ENCODE measurements at places on chromosomes 7 and 10.

DNA sequence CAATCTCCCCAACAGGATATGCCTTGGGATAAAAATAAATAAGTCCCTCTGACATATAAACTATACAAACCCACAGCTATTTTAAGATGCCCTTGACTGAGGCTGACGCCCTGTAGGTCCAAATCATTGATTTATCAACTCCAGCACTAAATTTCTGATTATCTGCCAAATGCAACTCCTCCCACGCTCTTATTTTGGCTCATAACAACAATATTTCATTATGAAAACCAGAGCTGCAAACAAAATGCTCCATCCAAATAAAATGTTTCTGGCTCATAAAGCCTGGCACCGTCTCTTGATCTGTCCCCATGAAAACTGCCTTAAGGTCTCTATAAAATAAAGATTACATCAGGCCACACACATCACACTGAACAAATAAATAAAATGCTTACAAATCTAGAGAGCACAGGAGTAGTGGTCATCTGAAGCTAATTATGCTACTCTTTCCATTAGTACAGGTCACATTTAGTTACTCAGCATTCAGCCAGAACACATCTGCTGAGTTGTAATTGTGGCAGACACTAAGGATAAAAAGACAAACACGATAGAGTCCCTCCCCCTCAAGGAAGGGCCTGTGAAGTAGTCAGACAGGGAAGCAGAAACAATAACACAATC is 28.8 kb downstream of the CACUL1 start:
- no peak for DNase-seq

GRCh38 chr10:86655596-86655995 is 1.2 kb downstream of the OPN4 start:
- DNase-seq, result no peak

DNA sequence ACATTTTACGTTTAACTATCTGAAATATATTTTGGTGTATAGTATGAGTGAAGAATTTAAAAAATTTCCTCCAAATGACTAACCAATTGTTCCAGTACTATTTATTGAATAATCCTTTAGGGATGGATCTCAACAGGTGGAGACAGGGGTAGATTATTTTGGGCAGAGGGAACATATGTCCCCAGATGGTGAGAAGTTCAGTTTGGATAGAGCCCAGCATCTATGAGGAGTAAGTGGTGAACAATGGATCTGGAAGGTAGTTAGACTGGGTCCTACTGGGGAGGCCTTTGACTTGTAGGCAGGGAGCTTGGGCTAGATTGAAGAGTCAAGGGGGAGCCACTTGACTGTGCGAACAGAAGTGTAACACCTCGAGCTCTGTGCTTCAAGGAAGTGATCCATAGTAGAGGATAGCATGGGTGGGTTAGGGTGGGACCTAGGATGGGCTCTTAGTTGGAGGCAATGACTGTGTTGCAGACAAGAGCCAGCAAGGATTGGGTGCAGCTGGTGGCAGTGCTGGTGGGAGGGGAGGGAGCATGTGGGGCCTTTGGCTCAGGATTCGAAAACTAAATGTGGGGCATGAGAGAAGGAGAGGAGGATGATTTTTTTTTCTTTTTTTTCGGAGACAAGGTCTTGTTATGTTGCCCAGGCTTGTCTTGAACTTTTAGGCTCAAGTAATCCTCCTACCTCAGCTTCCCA is 3.9 kb upstream of the PURB start:
- no peak for DNase-seq

DNA sequence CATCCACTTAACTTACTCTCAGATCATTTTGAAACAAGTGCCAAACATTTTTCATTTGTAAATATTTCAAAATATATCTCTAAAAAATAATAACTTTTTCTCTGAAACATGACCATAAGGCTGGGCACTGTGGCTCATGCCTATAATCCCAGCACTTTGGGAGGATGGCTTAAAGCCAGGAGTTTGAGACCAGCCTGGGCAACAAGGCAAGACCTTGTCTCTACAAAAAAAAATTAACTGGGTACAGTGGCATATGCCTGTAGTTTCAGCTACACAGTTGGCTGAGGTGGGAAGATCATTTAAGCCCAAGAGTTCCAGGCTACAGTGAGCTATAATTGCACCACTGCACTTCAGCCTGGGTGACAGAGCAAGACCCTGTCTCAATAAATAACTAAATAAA is 36.4 kb downstream of the USP54 start:
- DNase-seq, result no peak

DNA sequence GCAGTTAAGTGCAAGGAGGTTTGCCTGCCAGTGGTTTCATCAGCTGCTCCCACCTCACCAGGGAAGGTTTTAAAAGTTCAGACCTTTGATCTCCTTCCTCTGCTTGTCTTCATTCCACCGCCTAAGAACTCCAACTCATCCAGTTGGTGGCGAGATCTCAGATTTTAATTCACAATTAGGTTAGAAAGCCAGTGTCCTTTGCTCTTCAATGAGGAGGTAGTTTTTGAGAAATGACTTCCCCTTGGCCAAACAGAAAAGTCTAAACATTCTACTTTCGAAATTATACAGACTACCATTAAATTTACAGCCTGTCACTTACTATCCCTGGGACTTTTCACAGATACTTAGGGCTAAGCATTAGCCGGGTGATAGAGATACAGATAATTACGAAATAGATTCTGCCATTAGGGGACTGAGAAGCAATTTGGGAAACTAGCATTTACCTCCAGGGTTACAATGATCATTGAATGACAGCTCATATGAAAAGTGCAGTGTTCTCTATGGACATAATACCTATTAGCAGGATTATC is 513.4 kb upstream of the GHITM start:
- no peak for DNase-seq

DNA sequence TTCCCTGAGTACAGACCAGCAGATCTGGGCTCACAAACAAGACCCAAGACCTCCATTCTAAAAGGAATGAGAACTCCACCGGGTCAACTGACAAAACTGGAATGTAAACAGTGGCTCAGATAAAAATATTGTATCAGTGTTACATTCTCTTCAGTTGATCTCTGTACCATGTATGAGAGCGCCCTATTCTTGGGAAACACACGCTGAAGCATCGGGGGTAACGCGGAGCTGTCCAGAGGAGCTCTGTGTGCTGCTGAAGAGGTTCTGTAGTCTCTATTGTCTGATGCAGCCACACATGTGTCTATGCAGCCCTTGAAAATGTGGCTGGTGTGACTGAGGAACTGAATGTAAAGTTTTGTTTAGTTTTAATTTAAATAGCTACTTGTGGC is 39.7 kb downstream of the HIPK2 start:
- DNase-seq, result no peak

DNA sequence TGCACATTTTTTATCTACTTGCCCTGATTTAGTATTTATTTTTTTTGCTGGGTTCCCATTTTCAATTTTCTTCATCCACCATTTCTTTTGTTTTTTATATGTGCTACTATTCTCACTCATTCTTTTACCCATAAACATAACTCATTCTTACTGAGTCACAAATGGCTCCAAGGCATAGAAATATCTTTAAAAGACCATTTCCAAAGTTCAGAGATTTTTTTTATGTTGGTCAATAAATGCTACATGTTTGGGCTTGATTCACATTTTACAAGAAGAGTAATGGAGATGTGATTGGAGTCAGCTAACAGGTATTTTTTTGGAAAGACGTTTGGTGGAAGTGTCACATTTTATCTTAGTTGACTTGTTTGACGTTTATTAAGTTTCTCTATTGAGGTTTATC is 1303.2 kb upstream of the LRRTM3 start:
- no peak for DNase-seq

GRCh38 chr7:142327628-142328405 is 70.0 kb upstream of the PRSS58 start:
- DNase-seq, result no peak

- DNase-seq, result no peak
These were observed 131.9 kb upstream of the TCF7L2 start for GRCh38 chr10:112817981-112818777.

- no peak for DNase-seq
These were observed 861 bp upstream of the USP6NL start for GRCh38 chr10:11612021-11613001.

DNA sequence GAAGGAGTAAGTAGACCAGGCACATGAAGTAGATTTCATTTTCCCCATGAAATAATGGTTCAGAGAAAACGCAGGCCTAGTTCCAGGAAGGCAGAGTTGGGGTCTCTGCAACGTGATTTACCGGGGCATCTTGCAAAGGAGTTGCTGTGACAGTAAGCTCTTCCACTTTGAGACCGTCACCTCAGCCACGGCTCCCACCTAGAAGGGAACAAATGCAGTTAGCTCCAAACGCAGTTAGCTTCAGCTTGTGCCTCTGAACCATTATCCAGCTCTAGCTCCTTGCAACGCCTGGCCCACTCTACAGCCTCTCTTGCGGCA is 7.0 kb upstream of the MYO1G start:
- DNase-seq, result no peak

DNA sequence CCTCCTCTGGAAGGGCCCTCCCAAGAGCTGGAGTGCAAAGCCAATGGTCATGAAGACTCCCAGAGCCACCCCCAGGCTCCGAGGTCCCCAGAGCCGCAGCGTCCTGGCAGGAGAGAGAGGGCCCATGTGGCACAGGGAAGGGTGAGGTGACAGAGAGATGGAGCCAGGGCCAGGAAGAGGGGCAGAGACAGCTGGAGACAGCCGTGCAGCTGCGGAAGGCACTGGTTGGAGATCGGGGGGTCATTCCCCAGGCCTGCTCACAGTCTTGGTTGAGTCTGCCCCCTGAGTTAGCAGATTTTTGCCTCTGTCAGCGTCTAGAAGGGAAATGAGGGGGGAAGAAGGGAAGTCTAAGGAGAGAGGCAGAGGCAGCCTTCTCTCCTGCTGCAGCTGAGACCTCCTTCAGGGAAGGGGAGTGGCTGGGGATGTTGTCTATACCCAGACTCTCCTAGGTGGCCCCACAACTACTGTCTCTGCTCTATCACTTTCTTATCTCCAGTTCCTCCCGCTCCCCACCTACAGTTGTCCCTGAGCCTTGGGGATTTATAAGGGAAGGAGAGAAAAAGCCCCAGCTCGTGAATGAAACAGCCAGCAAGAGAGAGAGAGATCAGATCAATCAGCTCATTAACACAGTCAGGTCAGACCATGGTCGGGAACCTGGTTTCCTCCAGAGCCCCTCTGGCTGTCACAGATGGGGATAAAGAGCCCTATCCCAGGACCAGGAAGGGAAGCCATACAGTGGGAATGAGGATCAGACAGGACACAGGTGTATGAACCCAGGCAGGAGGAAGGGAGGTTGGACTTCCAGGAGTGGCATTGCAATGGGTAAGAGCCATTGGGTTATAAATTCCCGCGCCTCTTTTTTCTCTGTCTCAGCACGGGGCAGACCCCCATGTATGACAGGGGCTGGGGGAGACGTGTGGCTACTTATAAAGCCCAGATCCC is 1.2 kb downstream of the GAL3ST4 start:
- DNase-seq, result no peak

DNA sequence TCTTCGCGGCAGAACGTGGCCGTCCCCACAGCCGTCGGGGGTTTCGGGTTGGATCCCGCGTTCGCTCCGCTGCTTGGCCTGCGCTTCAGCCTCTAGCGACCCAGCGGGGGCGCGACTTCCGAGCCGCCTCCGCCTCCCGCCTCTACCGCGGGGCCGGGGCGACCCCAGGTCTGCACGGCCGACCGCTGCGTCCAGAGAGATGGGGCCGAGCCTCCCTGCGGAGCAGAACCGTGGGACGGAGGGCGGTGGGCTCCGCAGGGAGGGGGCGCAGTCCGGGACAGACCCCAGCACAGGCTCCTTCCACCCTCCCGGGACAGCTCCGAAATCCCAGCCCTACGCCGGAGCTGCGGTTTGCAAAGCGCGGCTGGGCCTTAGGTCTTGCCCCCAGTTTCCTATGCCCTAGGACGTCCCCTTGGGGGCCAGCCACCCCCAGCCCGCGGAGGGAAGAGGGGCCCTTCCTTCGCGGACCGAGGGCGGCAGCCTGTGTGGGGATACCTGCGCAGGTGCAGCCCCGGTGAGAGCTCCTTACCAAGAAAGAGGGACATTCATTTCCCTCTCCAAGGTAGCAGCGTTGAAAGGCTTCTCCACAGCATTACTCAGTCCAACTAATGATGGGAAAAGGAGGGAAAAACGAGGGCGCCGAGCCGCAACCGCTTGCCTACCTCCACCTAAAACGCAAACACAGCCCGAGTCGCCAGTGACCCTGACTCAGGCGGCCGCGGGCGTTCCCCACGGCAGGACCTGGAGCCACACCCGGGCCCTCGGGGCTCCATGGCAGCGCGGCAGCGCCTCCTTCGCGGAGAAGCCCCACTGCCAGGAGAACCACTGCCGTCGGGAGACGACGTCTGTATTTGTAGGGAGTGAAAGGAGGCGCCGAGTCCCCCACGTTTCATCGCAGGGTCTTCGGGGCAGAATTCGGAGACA is 115.7 kb downstream of the BMS1 start:
- DNase-seq, result no peak

GRCh38 chr7:40937879-40938278 is 765.0 kb downstream of the INHBA start:
- no peak for DNase-seq

- no peak for DNase-seq
These were observed 209.4 kb downstream of the CELF2 start for GRCh38 chr10:11227103-11227502.
